A549 treated with Hydrocortisone at 1 μM for 4 hours (cell line): ENCODE measurements at places on chromosomes 1 and 21. TPM values are rescaled to one million over a fixed set of nuclear protein-coding genes. Genes with fewer than 3 reads are reported as not detected.

Gene SLC25A34
- total RNA-seq, result 0.07 to 0.42 TPM (median 0.24 TPM) in 5 replicates

Gene TRAF5
- total RNA-seq, result 6.7 to 9.0 TPM (median 7.3 TPM) in 5 replicates

Gene EXTL1
- total RNA-seq, result 0.02 TPM in 1 of 5 replicates, not detected in the others

Gene RHBG
- total RNA-seq, result 0.09 TPM in 1 of 5 replicates, not detected in the others

Gene KRTAP11-1
- not detected in 5 replicates for total RNA-seq

Gene ADORA3
- total RNA-seq, result not detected in 5 replicates

Gene LAD1
- total RNA-seq, result 0.47 to 1.4 TPM (median 0.62 TPM) in 5 replicates

Gene ESRRG
- not detected in 5 replicates for total RNA-seq

Gene SEC16B
- 0.55 to 0.93 TPM (median 0.83 TPM) in 5 replicates for total RNA-seq

Gene BCL2L15
- total RNA-seq, result 0.52 to 0.73 TPM (median 0.61 TPM) in 5 replicates

Gene IL12RB2
- total RNA-seq, result 0.08 to 0.20 TPM (median 0.12 TPM) in 5 replicates

Gene KCNJ6
- total RNA-seq, result 2.9 to 5.1 TPM (median 5.1 TPM) in 5 replicates

Gene UQCRHL
- 5.9 to 8.7 TPM (median 6.2 TPM) in 5 replicates for total RNA-seq

Gene ACTL8
- total RNA-seq, result 1.3 to 1.8 TPM (median 1.5 TPM) in 5 replicates

Gene KRTAP6-1
- not detected in 5 replicates for total RNA-seq

Gene TNFRSF4
- total RNA-seq, result 0.09 to 0.34 TPM (median 0.25 TPM) in 3 of 5 replicates, not detected in the others

Gene CD84
- not detected in 5 replicates for total RNA-seq

Gene GBP6
- total RNA-seq, result not detected in 5 replicates

Gene IBA57
- total RNA-seq, result 4.6 to 7.6 TPM (median 4.9 TPM) in 5 replicates

Gene ARHGEF16
- 4.5 to 5.4 TPM (median 5.1 TPM) in 5 replicates for total RNA-seq

Gene TGFB2
- 10.1 to 13.5 TPM (median 12.3 TPM) in 5 replicates for total RNA-seq

Gene VPS26C
- 28.9 to 40.1 TPM (median 30.9 TPM) in 5 replicates for total RNA-seq

Gene SPRR3
- total RNA-seq, result not detected in 5 replicates

Gene RASSF5
- total RNA-seq, result 0.74 to 1.2 TPM (median 1.1 TPM) in 5 replicates
